ENCODE measurements at places on chromosomes 12 and 14.

DNA sequence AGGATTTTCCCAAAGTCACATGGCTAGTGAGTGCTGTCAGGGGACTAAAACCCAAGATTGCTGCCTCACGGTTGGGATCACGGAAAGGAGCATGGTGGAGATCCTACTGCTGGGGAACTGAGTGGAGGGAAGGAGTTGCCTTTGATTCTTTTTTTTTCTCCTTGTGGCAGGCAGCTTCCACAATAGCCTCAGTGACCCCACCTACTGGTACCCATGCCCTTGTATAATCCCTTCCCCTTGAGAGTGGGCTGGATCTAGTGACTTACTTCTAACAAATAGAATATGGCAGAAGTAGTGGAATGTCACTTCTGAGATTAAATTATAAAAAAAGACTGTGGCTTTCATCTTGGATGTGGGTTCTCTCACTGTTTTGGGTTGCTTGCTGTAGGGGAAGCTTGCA lies 135.7 kb downstream of the DICER1 start:
- DNase-seq, result no peak

GRCh38 chr12:98420461-98420860 lies 94.9 kb upstream of the TMPO start:
- DNase-seq, result no peak

DNA sequence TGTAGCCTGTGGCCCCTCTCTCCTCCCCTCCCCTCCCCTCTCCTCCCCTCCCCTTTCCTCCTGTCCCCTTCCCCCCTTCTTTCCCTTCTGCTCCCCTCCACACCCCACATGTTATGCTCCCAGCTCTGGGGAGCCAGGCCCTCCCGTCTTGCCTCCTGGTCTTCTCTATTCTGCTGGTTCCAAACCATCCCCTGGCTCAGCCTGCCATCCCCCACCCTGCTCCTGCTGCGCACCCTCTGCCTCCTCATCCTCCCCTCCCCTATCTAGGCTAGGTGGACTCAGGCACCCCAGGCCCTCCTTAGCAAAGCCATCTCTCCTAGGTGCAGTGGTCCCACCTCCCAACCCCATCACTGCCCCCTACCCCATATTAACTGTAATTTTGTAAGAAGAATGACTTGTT lies 99.5 kb downstream of the CALM1 start:
- no peak for DNase-seq

DNA sequence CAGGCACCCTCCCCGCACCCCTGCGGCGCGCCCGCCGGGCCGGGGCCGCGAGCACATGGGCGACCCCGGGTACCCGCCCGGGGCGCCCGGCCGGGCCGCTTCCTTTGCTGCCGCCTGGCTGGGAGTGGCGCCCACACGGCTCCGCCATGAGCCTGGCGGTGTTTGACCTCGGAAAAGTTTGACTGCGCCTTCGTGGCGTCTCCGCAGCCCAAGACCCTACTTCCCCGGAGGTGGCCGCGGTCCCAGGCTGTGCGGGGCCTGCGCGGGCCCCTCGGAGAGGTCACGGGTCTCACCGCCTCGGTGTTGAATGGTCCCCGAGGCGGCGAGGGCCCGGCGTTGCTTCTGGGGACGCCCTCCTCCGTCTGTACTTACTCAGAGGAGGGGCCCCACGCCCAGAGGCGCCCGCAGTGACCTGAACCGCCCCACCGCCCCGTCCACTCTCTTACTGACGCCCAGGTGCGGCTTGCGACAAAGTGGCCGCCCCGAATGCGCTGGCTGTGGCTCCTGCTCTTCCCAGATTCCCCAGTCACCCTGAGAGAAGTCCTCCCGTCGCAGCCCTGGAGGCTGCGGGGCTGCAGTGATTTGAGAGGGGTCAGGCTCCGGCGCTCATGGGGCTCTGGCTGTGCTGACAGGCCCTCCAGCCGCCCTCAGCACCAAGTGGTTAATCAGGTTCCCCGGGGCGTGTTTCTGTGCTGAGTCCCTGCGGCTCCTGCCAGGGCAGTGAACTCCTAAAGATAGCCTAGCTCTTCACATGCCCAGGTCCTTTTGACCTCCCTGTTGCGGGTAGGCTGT lies 5.8 kb downstream of the KMT5A start:
- DNase-seq, result no peak

GRCh38 chr12:45548426-45548825 lies 181.1 kb upstream of the ARID2 start:
- DNase-seq, result no peak

Measured in AG09309 (cell line).